Breast epithelium (tissue), 4 donors: ENCODE measurements at places on chromosomes 3 and 15.

- no peak for DNase-seq
Observed at GRCh38 chr15:79475306-79475705, 43.2 kb downstream of the MINAR1 start.

- peak; percentile 24 for DNase-seq
Observed at GRCh38 chr3:132417695-132418411, 551 bp downstream of the DNAJC13 start.

- no peak for DNase-seq
Observed at GRCh38 chr3:9935966-9936510, 2.4 kb downstream of the CRELD1 start.

DNA sequence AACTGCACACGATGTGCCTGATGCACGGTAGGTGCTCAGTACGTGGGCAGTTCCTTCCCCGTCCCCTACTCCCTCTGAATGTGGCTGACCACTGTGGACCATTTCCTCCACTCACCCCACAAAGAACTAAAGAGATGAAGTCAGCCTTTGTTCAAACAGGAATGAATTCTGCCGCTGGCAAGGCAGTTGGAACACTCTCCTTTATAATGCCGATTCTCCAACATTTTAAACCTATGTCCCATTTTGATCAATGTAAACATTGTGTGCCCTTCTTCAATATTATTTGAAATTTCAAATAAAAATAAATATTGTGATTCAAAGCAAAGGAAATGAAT is 57.5 kb upstream of the MEF2A start:
- no peak for DNase-seq

GRCh38 chr15:78129751-78130287 is 1.4 kb downstream of the CIB2 start:
- no peak for DNase-seq

- no peak for DNase-seq
Observed at GRCh38 chr3:22228705-22229104, 477.7 kb upstream of the ZNF385D start.

DNA sequence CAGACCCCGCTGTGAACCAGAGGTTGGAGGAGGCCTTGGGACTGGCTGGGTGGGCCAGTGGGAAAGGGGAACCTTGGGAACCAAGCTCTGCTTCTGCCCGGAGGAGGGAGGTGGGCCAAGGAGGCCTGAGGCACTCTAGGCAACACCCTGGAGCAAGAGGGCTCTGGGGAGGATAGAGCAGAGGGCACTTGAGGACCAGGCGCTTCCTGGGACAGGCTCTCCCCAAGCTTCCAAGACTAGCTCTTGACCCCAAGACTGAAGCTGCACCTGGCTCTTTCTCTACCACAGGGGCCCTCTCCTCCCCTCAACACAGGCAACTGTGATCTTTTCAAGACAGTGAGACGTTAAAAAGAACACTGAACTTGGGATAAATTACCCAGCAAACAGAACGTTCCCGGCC is 20.3 kb downstream of the TKT start:
- no peak for DNase-seq

DNA sequence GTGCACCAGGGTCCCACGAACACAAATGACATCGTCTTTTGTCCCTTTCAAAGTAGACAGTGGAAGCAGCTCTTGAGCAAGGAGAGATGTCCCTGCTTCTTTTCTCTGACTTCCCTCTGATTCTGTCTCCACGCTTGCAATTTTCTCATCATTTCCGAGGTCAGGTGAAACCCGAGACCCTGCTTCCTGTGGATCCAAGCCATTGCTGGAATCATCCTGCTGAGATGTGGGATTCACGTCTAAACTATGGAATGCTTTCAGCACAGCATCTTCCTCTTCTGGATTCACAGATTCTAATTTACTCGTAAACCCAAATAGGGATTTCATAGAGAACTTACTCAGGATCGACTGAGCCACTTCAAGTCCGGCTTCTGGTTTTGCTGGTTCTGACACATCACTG is 127.1 kb downstream of the FMN1 start:
- no peak for DNase-seq

DNA sequence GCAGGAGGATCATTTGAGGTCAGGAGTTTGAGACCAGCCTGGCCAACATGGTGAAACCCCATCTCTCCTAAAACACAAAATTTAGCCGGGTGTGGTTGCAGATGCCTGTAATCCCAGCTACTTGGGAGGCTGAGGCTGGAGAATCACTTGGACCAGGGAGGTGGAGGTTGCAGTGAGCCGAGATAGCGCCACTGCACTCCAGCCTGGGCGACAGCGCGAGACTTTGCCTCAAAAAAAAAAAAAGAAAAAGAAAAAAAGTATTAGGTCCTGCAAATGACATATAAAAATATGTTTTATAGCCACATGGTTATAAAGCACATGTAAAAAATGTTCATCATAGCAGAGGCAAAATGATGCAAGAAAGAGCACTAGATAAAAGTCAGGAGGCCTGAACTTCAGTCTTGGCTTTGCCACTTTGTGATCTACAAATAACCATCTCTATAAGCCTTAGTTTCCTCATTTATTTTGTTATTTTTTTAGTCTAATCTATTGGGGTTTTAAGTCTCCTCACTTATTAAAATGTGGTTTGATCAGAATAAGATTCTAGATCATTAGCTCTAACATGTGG is 4.9 kb downstream of the SLC12A6 start:
- DNase-seq, result no peak

DNA sequence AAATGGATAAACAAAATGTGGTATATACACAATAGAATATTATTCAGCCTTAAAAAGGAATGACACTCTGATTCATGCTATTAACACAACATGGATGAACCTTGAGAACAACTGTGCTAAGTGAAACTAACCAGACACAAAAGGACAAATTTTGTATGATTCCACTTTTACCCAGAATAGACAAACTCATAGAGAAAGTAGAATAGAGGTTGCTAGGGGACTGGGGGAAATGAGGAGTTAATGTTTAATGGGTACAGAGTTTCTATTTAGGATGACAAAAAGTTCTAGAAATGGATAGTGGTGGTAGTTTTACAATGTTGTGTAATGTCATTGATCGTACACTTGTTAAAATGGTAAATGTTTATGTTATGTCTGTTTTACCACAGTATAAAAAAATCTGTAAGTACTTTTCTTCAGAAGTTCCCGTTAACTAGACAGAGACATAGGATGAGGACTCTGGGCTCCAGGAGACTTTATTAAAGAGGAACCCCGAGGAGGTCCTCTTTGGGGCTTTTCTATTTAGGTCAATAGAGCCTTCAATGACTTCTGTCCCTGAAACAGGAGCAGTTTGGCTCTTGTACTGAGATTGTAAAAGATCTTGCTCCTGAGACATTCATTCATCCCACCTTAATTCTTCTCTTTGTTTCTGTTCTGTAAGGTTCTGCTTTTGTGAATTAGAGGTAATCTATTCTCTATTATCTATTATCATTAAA is 24.5 kb downstream of the ABHD6 start:
- no peak for DNase-seq

GRCh38 chr3:117193390-117193789 is 483.8 kb downstream of the TUSC7 start:
- no peak for DNase-seq

- no peak for DNase-seq
Observed at GRCh38 chr3:141249041-141249440, 17.4 kb downstream of the PXYLP1 start.

GRCh38 chr15:90315278-90315982 is 36.7 kb upstream of the ZNF774 start:
- no peak for DNase-seq
